Choroid plexus epithelial cell (primary cell): ENCODE measurements at places on chromosomes 4 and X.

DNA sequence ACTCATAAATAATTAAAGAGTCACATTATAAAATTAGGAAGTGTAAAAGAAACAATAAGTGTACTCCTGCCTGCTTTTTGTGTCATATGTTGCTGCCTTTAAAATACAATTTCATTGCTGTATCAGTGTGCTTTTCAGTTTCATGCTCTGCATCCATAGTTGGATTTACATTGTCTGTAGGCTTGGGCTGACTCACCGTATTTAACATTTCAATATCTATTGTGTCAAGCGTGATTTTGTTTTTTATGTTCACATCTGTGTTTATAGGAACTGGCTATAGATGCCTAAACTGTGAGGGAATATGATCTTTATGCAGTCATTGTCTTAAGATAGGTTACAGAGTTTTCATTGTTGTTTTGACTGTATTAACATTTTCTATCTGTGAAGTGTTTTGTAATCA is 18.1 kb downstream of the CCSER1 start:
- DNase-seq, result no peak

DNA sequence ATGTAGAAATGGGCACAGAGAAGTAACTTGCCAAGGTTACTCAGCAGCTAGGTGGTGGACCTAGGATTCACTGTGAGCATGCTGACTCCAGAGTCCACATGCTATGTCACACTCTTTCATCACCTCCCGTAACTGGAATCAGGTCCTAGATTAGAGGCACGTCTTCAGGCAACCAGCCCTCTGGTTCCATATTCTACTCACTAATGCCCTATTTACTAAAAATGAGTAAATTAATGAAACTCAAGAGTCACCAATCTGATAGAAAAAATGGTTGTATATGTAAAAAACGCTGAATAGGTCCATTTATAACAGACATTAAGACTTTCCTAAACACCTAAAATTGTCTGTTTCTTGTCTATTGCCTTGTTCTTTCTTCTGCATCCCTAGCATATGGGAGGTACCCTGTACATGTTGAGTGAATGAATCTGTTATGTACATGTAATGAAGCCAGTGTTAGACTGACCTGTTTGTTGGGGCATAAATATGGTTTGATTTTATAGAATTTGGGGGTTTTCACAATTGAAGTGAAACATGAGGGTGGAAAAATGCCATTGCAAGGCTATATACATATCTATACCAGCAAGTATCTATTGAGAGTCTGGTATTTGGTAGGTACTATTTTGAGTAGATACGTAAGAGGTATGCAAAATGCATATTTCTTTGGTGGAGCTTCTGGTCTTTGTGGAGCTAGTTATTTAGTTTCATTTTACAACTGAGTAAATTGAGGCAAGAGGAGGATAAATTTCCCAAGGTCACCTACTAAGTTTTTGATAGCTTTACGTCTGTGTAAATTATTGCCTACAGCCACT is 7.5 kb upstream of the RUFY3 start:
- DNase-seq, result peak; percentile 21

GRCh38 chrX:118221733-118222132 is 105.1 kb upstream of the KLHL13 start:
- no peak for DNase-seq

GRCh38 chr4:55447108-55447708 is 51.5 kb downstream of the TMEM165 start:
- DNase-seq, result no peak

- DNase-seq, result no peak
Observed at GRCh38 chr4:152503653-152504290, 32.1 kb downstream of the FBXW7 start.

DNA sequence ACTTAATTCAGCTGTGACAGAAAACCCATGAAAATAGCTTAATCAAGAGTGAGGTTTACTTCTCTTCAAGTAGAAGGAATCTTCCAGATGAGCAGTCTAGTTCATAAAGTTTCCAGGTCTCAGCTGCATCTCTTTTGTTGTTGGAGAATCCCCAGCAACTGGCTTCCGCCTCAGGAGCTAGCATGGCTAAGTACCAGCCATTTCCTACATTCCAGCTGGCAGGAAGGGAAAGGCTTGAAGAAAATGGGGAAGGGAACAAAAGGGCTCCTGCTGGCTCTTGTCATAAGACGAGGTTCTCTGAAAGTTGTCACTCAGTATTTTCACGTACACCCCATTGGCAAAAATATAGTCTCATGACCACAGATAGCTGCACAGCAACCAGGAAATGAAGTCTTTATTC is 27.3 kb upstream of the TRIM2 start:
- DNase-seq, result no peak

GRCh38 chr4:177246641-177247584 is 62.8 kb upstream of the NEIL3 start:
- peak; percentile 26 for DNase-seq

DNA sequence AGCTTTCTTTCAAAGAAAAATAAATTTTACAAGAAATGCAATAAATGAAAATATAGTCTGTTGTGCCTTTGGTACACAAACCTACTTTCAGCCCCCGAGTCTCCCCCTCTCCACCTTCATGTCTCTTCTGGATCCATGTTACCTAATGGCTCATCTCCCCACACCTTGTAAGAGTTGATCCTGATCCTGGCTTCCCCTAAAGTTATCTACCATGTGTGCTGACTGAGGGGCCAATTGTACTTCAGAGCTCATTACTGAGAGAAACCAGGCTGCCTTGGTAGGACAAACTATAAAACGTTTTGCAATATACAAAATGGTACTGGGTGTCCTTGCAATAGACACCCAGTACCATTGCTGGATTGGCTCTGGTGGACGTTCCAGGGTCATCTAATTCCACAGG is 11.8 kb downstream of the PALLD start:
- no peak for DNase-seq

DNA sequence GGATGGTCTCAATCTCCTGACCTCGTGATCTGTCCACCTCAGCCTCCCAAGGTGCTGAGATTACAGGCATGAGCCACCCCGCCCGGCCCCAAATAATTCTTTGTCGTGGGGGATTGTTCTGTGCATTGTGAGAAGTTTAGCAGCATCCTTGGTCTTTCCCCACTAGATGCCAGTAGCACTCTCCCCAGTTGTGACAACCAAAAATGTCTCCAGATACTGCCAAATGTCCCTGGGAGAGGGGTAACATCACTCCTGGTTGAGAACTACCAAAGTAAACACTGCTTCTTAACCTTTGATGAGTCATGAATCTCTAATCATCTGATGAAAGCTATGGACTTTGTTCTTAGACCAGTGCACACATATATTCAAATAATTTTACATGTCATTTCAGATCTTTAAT is 90.7 kb upstream of the BRS3 start:
- peak; percentile 9 for DNase-seq
